ENCODE measurements at places on chromosomes 6 and 20.

- no peak for DNase-seq
Measured at GRCh38 chr6:122136386-122136785, 263.1 kb upstream of the HSF2 start.

- no peak for DNase-seq
Measured at GRCh38 chr20:49945701-49946477, 9.7 kb downstream of the RNF114 start.

GRCh38 chr6:45687570-45687969 lies 309.8 kb upstream of the SUPT3H start:
- DNase-seq, result no peak

GRCh38 chr6:56540232-56541029 lies 102.3 kb downstream of the DST start:
- no peak for DNase-seq

DNA sequence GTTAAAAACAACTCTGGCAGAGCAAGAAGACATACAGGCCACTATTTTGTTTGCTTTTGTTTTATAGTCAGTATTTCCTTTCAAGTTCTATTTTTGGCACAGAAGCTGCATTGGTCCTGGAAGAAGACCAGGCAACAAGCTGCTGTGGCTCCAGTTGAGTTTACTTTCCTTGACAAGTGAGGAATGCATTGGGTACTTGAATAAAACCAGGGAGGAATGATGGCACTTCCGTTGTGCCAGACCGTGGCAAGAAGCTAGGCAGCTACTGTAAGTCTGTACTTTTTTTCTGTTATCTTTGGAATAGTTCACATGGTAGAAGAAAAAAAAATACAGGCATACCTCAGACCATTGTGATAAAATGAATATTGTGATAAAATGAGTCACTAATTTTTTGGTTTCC lies 66.3 kb downstream of the NCOA3 start:
- no peak for DNase-seq

DNA sequence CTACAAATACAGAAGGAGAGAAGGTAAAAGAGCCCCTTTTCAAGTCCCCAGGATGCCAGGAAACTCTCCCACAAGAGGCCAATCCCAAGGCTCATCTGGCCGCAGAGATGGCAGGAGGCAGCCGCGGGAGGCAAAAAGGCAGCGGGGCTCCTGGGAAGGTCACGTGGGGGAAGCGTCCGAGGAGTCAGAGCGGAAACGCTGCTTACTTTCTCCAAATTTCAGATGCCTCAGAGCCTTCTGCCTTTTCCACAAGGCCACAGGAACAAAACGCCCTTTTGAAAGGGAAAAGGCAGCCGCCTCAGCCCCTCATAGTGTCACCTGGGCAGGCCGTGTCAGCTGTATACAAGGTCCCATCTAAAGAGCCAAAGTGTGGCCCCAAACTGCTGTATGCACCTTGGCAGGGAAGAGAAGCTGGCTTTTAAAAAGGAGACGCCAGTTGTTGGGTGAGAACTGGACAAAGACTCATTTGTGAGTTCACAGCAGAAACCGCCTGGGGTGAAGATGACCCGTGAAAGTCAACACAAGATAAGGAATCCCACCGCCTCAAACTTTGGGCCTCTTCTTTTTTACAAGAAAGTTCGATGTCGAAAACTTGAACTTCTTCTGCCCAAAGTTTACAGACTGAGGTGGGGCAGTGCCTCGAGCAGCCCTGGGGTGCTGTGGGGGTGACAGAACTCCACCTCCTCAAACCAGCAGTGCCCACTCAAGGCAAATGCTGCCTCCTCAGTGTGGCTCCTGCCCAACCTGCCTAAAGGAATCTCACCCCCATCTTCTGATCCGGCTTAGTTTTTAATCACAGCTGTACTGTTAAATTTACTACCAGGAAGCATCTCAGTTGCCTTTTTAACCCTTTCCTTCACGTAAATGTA lies 45.4 kb downstream of the EZR start:
- DNase-seq, result no peak

GRCh38 chr6:46626228-46626909 lies 26.2 kb downstream of the CYP39A1 start:
- DNase-seq, result no peak

DNA sequence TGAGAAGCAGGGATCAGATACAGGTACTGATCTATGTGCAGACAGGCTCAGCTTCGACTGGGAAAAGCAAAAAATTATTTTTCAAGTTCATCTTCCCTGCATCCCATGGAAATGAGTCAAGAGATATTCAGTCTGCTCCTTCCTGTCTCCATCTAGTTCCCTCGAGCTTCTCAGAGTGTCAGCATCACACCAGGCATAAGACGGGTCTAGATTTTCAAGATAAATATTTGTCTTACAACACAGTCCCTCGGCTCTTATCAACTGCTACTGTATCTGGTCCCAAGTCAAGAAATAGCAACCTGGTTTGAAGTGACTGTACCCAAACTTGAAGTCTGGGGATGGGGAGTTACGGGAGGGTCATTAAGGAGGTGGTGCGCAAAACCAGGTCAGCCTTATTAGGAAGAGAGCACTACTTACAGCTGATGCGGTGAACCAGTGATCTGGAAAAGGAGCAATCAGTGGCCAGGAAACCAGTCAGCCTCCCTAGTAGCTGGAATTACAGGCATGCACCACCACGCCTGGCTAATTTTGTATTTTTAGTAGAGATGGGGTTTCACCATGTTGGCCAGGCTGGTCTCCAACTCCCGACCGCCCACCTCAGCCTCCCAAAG lies 29.7 kb downstream of the ZMYND8 start:
- no peak for DNase-seq
